ENCODE measurements at places on chromosomes 5 and 9.
A peak's percentile ranks its signal among the peaks of the same experiment; 100 is the strongest.

- DNase-seq: no peak
Measured at GRCh38 chr9:33103501-33104281, 27.2 kb upstream of the SMU1 start.

DNA sequence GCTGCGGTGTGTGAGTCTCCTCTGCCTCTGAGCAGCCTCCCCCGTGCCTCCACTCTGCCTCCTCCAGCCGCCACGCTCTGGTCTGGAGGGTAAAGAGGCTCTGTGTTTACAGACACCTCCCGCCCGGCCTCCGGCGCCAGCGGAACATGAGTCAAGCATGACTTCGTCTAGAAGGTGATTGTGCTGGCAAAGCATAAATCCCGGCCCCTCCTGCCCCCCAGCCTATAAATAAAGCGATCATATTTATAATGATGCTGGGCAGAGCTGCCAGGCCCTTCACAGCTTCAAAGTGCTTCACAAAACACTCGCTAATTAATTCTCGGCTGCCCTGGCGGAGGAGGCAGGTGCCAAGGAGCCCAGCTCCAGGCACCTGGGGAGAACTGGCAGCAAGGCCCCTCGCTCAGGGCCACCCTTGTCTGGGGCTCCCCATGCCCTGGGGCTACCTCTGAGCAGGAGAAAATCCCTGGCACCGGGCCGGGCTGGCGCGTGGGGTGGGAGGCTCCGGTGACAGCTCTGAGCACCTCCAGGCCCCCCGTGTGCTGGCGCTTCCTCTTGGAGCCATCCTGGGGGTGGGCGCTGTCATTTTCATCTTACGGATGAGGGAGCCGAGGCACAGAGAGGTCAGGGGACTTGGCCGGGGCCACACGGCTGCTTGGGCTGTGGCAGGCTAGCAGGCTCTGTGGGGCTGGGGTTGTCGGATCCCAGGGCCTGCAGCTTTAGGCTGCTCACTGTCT lies 87.8 kb downstream of the RXRA start:
- peak; percentile 95 for DNase-seq

- DNase-seq: peak; percentile 11
Measured at GRCh38 chr5:95973793-95974325, 12.2 kb upstream of the ELL2 start.

GRCh38 chr5:9452181-9452580 lies 93.7 kb downstream of the SEMA5A start:
- DNase-seq: no peak

GRCh38 chr5:149319174-149319573 lies 26.1 kb upstream of the GRPEL2 start:
- DNase-seq: no peak

- no peak for DNase-seq
Measured at GRCh38 chr9:84206801-84207370, 133.7 kb downstream of the SLC28A3 start.

DNA sequence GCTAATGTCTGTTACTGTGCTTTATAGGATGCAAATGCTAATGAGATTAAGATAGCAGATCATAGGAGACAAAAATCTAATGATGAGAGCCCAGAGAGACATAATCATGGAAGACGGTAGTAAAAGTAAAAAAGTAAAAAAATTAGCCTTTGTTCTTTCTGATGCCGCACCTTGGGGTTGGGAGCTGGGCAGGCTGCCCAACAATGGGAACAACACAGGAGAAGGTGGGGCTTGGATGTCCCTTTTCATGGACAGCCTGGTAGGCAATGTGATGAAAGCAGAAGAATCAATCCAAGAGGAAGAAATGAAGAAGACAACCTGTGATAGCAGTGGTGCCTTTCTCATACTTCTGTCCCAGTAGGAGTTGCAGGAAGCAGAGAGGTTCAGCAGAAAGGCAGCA lies 57.2 kb downstream of the RAB14 start:
- DNase-seq: no peak

- DNase-seq: no peak
Measured at GRCh38 chr5:168867241-168867640, 288.1 kb upstream of the PANK3 start.

DNA sequence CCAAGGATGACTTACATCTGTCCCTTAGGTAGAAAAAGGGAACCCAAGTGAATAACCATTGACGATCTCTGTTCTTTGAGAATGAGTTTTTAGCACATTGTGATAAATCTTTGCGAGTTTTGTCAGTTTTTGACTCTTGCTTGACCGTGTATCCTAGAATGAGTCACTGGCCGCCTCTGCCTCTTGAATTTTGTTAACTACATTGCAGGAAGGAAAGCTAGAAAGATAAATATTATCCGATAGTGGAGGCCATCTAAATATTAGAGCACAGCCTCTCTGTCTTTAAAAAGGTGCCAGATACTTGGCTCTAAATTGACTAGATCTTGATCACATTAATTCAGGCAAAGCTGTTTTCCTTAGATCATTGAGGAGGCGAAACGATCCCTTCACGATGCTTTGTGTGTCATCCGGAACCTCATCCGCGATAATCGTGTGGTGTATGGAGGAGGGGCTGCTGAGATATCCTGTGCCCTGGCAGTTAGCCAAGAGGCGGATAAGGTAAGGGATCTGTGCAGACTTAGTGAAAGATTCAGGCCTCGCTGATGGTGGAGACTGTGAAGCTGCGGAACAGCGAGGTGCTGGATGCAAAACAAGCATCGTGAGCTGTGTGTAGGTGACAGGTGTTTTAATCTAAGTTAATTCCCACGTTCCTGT lies 12.2 kb downstream of the CCT5 start:
- DNase-seq: no peak

- no peak for DNase-seq
Measured at GRCh38 chr5:172635038-172635437, 6.0 kb upstream of the NEURL1B start.

DNA sequence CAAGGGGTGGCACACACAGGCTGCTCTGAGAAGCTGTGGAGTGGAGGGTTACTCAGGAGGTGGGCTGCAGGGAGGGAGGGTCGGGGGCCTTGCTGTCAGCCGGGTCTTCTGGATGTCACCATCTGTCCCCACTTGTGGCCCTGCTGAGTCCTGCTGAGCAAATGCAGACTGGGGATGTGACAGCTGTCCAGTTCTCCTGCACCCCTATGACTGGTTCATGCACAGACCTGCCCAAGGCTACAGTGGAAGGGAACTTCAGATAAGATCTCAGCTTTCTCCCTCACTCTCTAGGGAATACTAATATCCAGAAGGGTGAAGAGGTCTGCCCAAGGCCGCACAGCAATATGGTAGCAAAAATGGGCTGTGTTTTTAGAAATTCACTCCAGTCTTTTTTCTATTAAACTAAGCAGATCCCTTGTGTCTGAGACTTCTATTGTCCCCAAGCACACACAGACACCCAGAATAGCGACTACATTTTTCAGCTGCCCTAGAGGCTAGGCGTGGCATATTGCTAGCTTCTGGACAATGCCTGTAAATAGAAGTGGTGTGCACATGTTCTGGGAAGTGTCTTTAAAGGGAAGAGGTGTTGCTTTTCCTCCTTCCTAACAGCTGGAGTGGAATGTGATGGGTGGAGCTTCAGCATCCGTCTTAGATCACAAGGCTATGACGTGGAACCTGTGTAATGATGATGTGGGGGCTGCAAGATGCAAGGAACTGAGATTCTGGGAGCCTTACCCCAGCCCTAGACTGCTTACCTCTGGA lies 51.1 kb upstream of the TBC1D2 start:
- no peak for DNase-seq

- no peak for DNase-seq
Measured at GRCh38 chr5:127410959-127411358, 106.5 kb upstream of the PRRC1 start.

GRCh38 chr5:127428748-127429147 lies 88.7 kb upstream of the PRRC1 start:
- DNase-seq: no peak

GRCh38 chr5:37754976-37755375 lies 84.9 kb downstream of the GDNF start:
- no peak for DNase-seq

DNA sequence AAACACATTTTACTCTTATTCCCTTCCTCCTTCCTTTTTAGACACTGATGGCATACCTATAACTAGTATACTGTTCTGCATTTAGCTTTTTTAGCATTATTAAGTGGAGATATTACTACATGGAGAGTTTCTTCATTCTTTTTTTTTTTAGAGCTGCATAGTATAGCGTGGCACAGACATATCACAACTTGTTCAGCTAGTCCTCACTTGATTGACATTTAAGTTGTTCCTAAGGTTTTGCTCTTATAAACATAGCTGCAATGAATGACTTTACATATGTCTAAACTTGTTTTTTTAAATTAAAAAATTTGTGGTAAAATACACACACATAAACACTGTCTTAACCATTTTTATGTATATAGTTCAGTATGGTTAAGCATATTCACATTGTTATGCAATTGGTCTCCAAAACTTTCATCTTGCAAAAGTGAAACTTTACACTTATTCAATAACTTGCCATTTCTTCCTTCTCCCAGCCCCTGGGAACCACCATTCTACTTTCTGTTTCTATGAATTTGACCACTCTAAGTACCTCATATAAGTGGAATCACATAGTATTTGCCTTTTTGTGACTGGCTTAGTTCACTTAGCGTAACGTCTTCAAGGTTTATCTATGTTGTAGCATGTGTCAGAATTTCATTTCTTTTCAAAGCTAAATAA lies 48.7 kb downstream of the ANKDD1B start:
- DNase-seq: no peak

DNA sequence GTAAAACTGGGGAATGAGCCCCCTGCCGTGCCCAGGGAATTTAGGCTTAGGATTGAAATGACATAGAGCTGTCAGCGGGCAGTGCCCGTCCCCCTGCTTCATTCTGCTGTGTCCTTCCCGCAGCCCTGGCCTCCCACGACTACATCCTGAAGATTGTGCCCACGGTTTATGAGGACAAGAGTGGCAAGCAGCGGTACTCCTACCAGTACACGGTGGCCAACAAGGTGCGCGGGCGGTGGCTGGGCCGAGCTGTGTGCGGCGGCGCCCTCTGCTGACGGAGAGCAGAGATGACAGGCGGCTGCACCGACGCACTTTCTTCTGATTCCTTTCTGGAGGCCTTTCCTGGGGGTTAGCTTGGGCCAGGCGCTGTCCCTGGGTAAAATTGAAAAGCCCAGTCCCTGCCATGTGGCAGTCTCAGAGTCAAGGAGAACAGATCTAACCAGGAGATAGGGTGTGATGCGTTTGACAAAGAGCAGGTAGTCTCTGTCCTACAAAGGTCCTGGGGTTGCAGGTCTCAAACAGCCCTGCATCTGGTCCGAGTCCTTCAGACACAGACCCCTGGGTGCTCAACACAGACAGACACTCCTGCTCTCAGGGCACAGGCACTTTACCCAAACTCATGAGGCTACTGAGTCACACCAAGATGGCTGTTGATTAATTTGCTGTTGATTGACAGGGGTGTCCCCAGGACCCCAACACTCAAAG lies 26.8 kb upstream of the RPL26L1 start:
- DNase-seq: peak; percentile 26

Data from NCI-H2029 treated with DMSO at 0.1 percent for 48 hours (cell line).